Stomach (tissue), 19 donors: ENCODE measurements at places on chromosomes 11 and 22. TPM values are rescaled to one million over a fixed set of nuclear protein-coding genes. Genes with fewer than 3 reads are reported as not detected.
A peak's percentile ranks its signal among the peaks of the same experiment; 100 is the strongest.

The TRIM3 gene
- 474 TPM for total RNA-seq

DNA sequence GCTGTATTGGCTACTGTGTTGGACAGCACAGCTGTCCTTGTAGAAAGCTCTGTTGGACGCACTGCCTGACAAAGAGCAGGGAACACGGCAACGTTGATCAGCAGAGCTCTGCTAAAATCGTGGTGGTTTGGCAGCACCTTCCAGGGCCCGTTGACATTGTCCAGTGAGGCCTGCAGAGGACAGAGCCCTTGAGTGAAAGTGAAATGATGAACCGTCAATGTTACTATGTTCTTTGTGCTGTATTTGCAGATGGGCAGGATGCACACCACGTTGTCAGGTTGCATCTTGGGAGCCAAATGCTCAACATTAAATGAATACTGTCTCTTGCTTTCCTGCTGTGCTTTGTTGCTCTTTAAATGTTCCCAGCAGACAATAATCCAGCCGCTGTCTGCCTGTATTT lies 69.7 kb downstream of the NELL1 start:
- no peak overlapping the region for H3K27ac ChIP-seq
- H3K27me3 ChIP-seq = no peaks in the 10 kb centered on the region
- H3K4me1 ChIP-seq = no peaks in the 10 kb centered on the region
- no peaks in the 10 kb centered on the region for H3K36me3 ChIP-seq
- DNase-seq = peak; percentile 34
- no peak overlapping the region for H3K4me3 ChIP-seq

GRCh38 chr11:8784954-8785353 lies 102.4 kb downstream of the RPL27A start:
- DNase-seq = no peak
- H3K4me3 ChIP-seq = no peak overlapping the region
- H3K27me3 ChIP-seq = no peaks in the 10 kb centered on the region
- no peaks in the 10 kb centered on the region for H3K36me3 ChIP-seq
- peak overlapping the region; percentile 44 for H3K27ac ChIP-seq

The MS4A4A gene
- 1.4 TPM for total RNA-seq

DNA sequence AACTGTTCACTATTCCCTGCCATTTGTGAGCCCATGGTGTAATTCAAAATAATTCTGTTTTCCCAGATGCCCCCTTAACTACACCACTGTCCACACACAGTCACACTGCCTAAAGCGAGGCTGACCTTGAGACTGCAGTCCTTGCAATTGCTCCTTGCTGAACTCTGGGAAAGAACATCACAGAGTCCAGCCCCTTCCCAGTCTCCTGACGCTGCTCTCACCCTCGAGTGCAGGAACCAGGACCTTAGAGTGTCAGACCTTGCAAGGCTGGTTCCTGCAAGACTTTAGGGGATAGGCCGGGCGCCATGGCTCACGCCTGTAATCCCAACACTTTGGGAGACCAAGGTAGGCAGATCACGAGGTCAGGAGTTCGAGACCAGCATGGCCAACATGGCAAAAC lies 33.6 kb downstream of the AHNAK start:
- peaks cover 16% of the 10 kb centered on the region for H3K36me3 ChIP-seq
- H3K27ac ChIP-seq = no peak overlapping the region
- no peak overlapping the region for H3K4me3 ChIP-seq
- peaks cover 18% of the 10 kb centered on the region for H3K4me1 ChIP-seq
- no peaks in the 10 kb centered on the region for H3K27me3 ChIP-seq

The DBX1 gene
- total RNA-seq = not detected

- peak overlapping the region; percentile 73 for H3K27ac ChIP-seq
- H3K27me3 ChIP-seq = no peaks in the 10 kb centered on the region
- H3K4me1 ChIP-seq = peaks cover 50% of the 10 kb centered on the region
- peaks cover 6% of the 10 kb centered on the region for H3K36me3 ChIP-seq
- peak; percentile 75 for DNase-seq
Measured at GRCh38 chr22:29093501-29094300, 20.9 kb downstream of the KREMEN1 start.

- H3K36me3 ChIP-seq = peaks cover 19% of the 10 kb centered on the region
- no peaks in the 10 kb centered on the region for H3K27me3 ChIP-seq
Measured at GRCh38 chr11:67274768-67275605, 8.7 kb downstream of the GRK2 start.

The AP2A2 gene
- total RNA-seq = 140 TPM

DNA sequence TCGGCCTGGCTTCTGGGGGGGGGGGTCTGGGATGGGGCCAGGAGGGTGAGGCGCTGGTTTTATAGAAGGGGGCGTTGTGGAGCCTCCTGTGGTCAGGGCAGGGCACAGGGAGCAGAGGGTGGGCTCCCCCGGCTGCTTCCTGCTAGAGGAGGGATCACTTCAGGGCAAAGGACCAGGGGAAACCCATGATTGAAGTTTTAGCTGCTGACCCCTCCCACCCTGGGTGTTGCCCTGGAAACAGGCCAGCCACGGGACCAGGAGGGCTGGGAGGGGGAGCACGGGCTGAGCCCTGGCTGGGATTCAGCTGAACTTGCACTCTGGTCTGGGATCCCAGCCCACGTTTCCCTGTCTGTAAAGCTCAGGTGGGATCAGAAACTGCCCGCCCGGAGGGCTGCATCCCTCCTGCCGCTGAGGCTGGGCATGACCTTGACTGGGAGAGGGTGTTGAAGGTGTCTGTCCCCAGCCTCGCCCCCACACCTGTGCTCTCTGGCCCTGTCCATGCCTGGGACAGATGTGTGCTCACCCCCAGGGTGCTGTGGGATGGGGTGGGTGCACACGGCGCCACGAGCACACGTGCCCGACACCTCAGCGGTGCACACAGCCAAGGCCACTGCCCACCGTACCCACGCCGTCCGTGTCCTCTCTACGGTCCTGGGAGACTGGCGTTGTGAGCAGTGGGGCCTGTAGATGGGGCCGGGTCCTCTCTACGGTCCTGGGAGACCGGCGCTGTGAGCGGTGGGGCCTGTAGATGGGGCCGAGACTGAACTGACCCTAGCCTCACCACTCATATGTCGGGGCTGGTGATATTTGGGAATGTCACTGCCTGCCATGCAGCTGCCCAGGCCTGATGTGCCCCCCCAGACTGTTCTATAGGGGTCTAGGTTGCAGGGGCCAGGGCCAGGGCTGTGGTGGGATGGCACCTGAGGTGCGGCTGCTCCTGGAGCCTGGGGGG lies 2.3 kb downstream of the TSPAN4 start:
- peak overlapping the region; percentile 92 for H3K27ac ChIP-seq
- peaks cover 89% of the 10 kb centered on the region for H3K4me1 ChIP-seq
- DNase-seq = peak; percentile 77
- peaks cover 29% of the 10 kb centered on the region for H3K27me3 ChIP-seq

GRCh38 chr11:46352063-46352841 lies 5.0 kb downstream of the DGKZ start:
- no peaks in the 10 kb centered on the region for H3K27me3 ChIP-seq
- H3K36me3 ChIP-seq = peaks cover 6% of the 10 kb centered on the region
- peak; percentile 87 for DNase-seq

DNA sequence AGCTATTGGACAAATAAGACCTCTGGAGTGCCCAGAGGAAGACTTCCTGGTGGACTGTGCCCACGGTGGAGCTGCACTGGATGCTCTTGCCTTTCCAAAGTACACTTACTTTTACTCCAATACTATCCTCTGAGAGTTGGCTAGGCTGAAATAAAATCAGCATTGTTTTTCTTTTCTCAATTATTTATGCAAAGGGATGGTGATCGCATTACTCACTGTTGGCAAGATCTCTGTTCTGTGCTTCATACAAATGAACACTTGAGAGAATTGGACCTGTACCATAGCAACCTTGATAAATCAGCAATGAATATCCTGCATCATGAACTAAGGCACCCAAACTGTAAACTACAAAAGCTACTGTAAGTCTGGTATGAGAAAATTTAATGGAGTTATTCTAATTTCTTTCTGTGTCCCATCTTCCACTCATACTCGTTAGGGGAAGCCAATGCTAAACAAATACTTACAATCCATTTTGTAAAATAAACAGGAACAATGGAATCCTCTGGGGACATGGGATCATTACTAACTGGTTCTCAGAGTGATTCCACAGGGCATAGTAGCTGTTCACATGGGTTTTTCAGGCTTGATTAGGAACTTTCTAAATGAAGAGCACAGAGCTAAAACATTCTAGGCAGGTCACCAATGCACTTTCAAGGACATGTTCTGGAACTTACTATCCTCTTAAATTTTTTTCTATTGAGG lies 26.3 kb downstream of the NLRP14 start:
- H3K27ac ChIP-seq = no peak overlapping the region
- no peaks in the 10 kb centered on the region for H3K27me3 ChIP-seq
- no peaks in the 10 kb centered on the region for H3K36me3 ChIP-seq
- no peaks in the 10 kb centered on the region for H3K4me1 ChIP-seq
- DNase-seq = no peak

The OOSP4A gene
- not detected for total RNA-seq

The BRD1 gene
- total RNA-seq = 57.6 TPM

GRCh38 chr11:83249445-83249844 lies 36.7 kb downstream of the CCDC90B start:
- DNase-seq = no peak
- H3K4me1 ChIP-seq = no peaks in the 10 kb centered on the region
- no peaks in the 10 kb centered on the region for H3K36me3 ChIP-seq

The TRIM51 gene
- total RNA-seq = not detected

The JHY gene
- total RNA-seq = not detected

- no peaks in the 10 kb centered on the region for H3K27me3 ChIP-seq
- H3K27ac ChIP-seq = peak overlapping the region; percentile 98
- peaks cover 16% of the 10 kb centered on the region for H3K4me1 ChIP-seq
- H3K36me3 ChIP-seq = no peaks in the 10 kb centered on the region
Measured at GRCh38 chr11:32893093-32893342, 407 bp downstream of the QSER1 start.

GRCh38 chr22:22103078-22103875 lies 120.7 kb upstream of the TOP3B start:
- DNase-seq = no peak
- H3K4me1 ChIP-seq = no peaks in the 10 kb centered on the region
- no peaks in the 10 kb centered on the region for H3K36me3 ChIP-seq
- H3K27me3 ChIP-seq = no peaks in the 10 kb centered on the region
- no peak overlapping the region for H3K4me3 ChIP-seq
- no peak overlapping the region for H3K27ac ChIP-seq

DNA sequence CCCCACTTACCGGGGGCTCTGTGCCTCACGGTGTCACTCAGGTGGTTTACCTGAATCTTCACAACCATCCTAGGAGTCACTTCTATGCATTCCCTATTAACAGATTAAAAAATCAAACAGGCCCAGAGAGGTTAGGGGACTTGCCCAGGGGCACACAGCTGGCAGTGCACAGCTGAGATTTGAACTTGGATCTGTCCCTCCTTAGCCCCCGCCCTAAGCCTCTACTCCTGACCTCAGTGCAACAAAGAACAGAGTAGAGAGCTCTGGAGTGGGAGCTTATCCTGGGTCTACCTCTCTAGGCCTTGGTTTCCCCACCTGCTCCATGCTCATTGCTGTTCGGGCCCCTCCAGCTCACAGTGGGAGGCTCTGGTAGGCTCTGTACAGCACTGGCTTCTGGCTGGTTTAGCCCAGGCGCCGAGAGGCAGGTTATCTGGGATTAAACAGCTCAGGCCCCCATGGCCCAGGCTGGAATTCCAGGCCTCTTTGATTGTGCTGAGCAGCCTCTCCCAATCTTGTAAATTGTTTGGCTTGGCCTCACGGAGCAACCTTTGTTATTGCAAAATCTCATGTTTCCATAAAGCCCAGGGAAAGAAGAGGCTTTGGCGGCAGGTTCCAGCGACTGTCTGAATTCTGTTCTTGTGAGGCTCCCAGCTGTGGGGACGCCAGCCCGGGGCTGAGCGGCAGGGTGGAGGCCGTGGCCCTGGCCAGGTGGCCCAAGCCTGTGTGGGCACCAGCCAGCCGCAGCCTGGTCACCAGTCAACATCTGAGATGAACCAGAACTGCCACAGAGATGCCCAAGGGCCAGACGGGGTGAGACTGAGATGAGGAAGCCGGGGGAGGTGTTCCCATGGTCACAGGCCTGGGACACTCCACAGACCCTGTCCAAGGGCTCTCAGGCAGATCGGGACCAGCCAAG lies 28.9 kb upstream of the SHISAL1 start:
- peak overlapping the region; percentile 49 for H3K27ac ChIP-seq
- peak; percentile 65 for DNase-seq
- no peaks in the 10 kb centered on the region for H3K27me3 ChIP-seq

GRCh38 chr11:8997451-8997850 lies 6.3 kb downstream of the NRIP3 start:
- DNase-seq = no peak
- H3K4me1 ChIP-seq = no peaks in the 10 kb centered on the region
- H3K36me3 ChIP-seq = no peaks in the 10 kb centered on the region
- no peak overlapping the region for H3K27ac ChIP-seq
- no peak overlapping the region for H3K4me3 ChIP-seq

GRCh38 chr11:129458756-129459535 lies 83.3 kb downstream of the BARX2 start:
- no peaks in the 10 kb centered on the region for H3K36me3 ChIP-seq
- H3K4me1 ChIP-seq = peaks cover 15% of the 10 kb centered on the region
- H3K4me3 ChIP-seq = no peak overlapping the region
- peak; percentile 47 for DNase-seq

DNA sequence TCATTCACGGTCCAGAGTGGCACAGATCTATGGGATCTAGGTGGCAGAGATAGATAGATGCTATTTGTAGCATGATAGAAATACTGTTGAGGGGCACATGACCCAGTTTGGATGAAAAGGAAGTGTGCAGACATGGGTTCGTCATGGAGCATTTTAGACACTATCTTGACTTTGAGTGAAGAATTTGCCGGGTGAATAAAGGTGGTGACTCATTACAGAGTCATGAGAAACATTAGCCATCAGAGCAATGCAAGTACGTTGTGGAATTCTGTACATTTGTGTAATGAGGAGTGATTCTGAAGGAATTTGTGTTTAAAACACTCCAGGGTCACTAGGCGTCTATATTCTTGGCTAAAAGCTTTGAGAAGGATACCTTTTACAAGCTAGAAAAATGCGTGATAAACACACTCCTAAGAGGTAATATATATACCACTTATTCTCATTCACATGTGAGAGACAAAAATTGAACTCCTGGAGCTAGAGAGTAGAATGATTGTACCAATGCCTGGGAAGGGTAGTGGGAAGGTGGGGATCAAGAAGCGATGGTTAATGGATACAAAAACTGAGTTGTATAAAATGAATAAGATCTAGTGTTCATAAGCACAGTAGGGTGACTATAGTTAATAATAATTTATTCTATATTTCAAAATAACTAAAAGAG lies 593.7 kb upstream of the LUZP2 start:
- H3K27me3 ChIP-seq = no peaks in the 10 kb centered on the region
- no peak overlapping the region for H3K27ac ChIP-seq
- DNase-seq = no peak
- H3K36me3 ChIP-seq = no peaks in the 10 kb centered on the region
- H3K4me1 ChIP-seq = no peaks in the 10 kb centered on the region
- H3K4me3 ChIP-seq = no peak overlapping the region

The GPHA2 gene
- total RNA-seq = not detected

GRCh38 chr11:28464252-28464867 lies 356.2 kb downstream of the METTL15 start:
- H3K4me3 ChIP-seq = no peak overlapping the region
- no peak for DNase-seq
- H3K27ac ChIP-seq = no peak overlapping the region
- no peaks in the 10 kb centered on the region for H3K36me3 ChIP-seq
- no peaks in the 10 kb centered on the region for H3K27me3 ChIP-seq
- no peaks in the 10 kb centered on the region for H3K4me1 ChIP-seq

The MFRP gene
- total RNA-seq = not detected
